ENCODE measurements at places on chromosomes 2 and 18. TPM values are rescaled to one million over a fixed set of nuclear protein-coding genes. Genes with fewer than 3 reads are reported as not detected.

DNA sequence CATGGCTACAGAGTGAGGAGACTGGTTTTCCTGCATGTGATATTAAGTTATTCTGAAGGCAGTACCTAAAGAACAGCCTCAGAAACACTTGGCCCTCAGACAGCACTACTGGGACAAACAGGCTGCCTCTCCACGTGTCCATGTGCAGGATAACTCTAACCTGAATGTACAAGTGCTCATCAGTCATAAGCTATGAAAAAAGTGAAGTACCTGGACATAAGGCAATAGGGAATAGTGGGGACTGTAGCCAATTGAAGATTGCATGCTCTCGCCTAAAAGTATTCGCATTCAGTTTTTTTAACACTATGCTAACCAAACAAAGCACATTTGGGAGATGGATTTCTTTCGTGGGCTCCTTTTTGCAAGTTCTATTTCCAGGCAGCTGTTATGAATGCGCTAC lies 33.0 kb downstream of the SLC14A1 start:
- DNase-seq = no peak

- no peak for DNase-seq
Observed at GRCh38 chr2:17591846-17592245, 51.4 kb downstream of the VSNL1 start.

DNA sequence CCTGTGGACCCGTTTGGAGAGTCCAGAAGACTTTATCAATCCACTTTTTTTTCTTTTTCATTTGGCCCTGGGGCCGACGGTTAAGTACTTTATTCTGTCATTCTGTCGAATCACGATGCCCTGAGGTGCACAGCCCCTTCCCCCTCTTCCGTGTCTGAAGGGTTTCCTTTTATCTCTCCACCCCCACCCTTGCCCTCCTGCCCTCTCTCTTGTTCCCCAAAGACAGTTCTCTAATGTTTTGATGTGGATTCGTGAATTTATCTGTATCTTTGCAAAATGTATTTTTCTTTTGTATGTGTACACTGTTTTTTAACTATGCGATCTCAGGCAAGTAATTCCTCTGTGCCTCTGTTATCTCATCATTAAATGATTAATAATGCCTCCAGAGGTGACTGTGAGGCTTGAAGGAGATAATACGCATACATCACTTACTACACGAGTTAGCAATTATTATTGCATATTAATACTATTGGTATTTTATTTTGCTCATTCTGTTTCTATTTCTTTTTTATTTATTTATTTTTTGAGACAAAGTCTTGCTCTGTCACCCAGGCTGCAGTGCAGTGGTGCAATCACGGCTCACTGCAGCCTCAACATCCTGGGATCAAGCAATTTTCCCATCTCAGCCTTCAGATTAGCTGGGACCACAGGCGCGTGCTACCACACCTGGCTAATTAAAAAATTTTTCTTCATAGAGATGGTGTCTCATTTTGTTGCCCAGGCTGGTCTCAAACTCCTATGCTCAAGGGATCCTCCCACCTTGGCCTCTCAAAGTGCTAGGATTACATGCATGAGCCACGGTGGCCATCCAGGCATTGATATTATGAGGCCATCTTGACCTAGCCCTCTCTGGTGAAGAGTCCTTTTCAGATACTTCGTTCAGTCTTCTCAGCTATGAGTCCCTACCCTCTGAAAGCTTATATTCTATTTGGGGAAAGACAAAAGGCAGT lies 1.4 kb upstream of the CASP8 start:
- DNase-seq = no peak

DNA sequence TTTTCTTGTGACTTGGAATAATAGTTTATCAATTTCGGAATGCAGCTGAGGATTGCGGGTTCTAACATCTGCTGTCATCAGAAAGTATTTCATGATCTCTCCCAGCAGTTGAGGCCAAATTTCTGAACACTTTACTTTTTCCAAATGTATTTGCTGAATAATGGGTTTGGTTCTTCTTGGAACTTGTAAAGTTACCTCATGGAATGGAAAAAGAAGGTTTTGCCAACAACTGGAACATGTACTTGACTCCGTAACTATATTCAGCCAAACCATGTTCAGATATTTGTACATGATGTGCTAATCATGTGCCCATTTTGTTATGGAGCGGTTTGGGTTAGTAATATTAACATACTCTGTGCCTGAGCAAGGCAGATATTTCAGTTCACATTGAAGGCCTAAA lies 119.6 kb downstream of the LCLAT1 start:
- DNase-seq = no peak

GRCh38 chr2:57084697-57085281 lies 901.0 kb downstream of the CCDC85A start:
- no peak for DNase-seq

- no peak for DNase-seq
Observed at GRCh38 chr18:43486462-43486861, 209.2 kb upstream of the SYT4 start.

- DNase-seq = no peak
Observed at GRCh38 chr2:135962366-135963123, 22.9 kb downstream of the DARS1 start.

GRCh38 chr2:231300020-231300721 lies 95.3 kb upstream of the B3GNT7 start:
- DNase-seq = no peak

- no peak for DNase-seq
Observed at GRCh38 chr2:174763780-174764179, 492 bp downstream of the CHRNA1 start.

DNA sequence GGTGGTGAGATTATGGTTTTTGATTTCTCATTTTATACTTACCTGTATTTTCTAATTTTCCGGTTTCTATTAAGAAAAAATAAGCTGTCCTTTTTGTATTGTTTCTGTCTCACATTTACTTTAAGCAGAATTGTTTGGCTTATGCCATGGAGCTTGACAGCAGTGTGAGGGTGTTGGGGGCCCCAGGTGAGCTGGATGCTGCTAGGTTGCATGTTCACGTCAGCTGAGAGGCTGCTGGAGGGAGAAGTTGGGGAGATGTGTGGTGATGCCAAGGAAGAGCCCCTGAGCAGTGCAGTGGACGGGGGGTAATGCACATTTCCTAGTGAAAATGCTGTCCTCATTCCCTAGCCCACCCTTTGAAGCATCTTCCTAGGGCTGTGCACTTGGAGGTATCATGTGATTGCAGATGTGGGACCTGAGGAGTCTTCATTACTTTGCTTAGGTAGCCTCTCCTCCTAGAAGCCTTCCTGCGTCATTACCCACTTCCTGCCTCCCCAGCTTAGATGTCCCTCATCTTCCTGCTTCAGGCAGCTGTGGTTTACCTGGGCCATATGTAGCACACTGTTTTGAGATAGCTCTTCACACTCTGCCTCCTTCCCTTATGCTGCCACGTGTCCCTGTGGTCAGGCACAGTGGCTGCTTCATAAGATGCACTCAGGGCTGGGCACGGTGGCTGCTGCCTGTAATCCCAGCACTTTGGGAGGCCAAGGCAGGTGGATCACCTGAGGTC lies 16.2 kb downstream of the ATG16L1 start:
- DNase-seq = no peak

DNA sequence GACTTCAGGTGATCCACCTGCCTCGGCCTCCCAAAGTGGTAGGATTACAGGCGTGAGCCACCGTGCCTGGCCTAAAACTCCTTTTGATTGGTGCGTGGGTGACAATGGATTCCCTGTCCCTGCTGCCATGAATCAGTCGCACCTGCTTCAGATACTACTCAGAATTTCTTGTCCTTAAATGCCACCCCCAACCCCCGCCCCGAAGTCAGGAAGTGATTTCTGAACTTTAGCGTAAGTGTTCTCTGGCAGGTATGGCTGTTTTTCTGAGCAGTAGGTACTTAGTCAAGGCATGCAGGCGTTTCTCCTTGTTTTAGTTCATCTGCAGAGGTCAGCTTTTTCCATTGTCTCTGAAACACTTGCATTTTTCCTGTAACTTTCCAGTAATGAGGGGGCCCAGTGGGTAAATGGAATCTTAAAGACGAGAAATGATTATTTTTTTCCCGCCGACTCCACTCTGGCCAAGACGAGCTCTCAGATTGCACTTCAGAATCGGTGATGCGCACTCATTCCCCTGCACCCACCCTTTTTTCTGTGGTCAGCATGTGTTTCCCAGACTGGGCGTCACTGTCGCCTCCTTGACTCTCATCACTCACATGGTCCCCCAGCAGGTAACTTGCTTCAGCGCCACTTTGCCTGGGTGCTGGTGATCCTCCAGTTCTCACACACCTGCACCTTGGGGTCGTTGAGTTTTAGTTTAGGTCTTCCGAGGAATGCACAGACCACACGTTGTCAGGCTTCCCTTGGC lies 179.7 kb downstream of the GBX2 start:
- DNase-seq = no peak

- no peak for DNase-seq
Observed at GRCh38 chr18:33751613-33752221, 173.7 kb downstream of the ASXL3 start.

DNA sequence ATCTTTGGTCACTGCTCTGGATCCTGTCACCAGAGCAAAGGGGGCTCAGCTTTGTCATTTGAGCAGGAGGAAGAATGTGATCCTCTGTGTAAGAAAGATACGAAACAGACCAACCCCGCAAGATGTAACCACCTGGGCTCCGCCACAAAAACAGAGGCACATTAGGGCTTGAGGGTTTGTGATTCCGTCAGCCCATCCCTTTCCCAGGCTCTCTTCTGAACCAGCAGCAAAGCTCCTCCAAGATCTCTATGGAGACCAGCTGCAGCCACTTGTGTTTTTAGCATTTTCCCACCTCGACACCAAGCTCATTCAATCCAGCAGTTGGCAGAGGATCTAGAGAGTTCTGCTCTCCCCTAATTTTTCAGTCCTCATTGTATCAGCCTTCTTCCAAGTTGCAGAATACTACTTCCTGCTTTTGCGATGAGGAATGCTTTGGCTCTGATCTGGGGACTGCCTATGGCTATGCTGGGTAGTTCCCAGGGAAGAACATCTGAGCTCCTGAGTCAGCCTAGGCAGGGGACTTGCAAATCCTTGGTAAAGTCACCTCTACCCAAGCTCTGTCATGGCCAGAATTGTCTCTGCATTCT lies 139.6 kb upstream of the RAB12 start:
- DNase-seq = no peak

GRCh38 chr2:6452702-6453481 lies 412.8 kb downstream of the CMPK2 start:
- DNase-seq = no peak

DNA sequence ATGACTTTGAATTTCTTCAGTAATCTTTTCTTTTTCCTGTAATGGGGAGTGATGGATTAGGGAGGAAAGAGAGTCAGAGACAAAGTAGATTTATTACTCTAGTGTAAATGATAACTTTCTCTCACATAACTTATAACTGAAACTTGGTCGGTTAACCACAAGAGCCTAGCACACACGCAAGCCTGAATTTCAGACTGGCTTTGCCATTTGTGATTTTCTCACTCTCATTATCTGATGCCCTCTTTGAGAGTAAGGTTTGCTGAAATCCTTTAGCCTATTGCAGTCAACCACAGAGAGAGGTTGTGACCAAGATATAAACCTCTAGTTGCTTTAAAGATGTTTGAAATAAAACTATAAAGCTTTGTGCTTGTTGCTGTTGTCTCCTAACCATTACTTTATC lies 117.9 kb upstream of the NETO1 start:
- no peak for DNase-seq

GRCh38 chr2:86672027-86672545 lies 48.0 kb upstream of the RMND5A start:
- no peak for DNase-seq

DNA sequence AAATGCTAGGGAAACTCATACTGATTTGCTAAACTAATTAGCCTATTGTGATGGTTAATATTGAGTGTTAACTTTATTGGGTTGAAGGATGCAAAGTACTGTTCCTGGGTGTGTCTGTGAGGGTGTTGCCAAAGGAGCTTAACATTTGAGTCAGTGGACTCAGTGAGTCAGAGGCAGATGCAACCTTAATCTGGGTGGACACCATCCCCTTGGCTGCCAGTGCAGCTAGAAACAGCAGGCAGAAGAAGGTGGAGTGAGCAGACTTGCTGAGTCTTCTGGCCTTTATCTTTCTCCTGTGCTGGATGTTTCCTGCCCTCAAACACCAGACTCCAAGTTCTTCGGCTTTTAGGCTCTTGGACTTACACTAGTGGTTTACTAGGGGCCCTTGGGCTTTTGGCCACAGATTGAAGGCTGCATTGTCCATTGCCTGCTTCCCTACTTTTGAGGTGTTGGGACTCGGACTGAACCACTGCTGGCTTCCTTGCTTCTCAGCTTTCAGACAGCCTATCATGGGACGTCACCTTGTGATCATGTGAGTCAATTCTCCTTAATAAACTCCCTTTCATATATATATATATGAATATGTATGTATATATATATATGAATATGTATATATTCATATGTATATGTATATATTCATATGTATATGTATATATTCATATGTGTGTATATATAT lies 69.7 kb downstream of the RPRM start:
- DNase-seq = no peak

DNA sequence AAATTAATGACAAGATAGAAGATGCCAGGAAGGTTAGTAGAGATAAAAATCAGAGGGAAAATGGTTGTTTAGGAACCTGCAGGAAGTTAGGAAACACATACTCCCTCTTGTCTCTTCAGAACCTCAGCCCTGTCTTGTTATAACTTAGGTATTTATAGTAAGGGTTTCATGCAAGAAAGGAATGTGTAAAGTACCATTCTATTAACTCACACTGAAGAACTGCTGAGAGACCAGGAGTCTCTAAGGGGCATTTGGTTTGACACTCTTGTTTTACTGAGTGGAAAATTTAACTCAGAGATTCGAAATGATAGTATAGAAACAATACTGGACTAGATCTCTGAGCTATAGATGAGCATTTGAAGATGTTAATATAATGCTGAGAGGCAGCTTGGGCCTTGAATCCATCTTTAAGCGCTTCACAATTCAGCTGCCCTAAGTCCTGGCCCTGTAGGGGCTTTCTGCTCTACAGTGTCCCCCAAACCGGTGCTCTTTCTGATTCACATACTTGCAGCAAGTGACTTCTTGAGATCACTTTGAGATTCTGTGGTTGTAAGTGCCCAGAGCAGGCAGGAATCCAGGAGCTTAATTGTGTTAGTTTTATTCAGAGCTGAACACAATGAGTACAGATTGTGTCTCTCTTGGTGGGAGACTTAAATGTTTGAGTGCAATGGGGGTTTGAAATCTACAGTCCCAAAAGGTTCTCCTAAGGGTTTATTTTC lies 235.0 kb upstream of the RGPD4 start:
- DNase-seq = no peak

CNRIP1 gene
- 16.2 TPM for total RNA-seq

PID1 gene
- total RNA-seq = 25.8 TPM

MFSD2B gene
- total RNA-seq = 1.8 TPM

GPR75 gene
- total RNA-seq = 4.4 TPM

CDH20 gene
- total RNA-seq = 0.75 TPM

SLC25A52 gene
- 0.78 TPM for total RNA-seq

ZNF24 gene
- 53.2 TPM for total RNA-seq

FSIP2 gene
- total RNA-seq = 5.8 TPM

CFAP221 gene
- 2.8 TPM for total RNA-seq

NXPH2 gene
- not detected for total RNA-seq
